ENCODE measurements at places on chromosomes 6 and 20.

GRCh38 chr20:43767686-43768474 lies 41.1 kb upstream of the GTSF1L start:
- DNase-seq, result peak; percentile 25

DNA sequence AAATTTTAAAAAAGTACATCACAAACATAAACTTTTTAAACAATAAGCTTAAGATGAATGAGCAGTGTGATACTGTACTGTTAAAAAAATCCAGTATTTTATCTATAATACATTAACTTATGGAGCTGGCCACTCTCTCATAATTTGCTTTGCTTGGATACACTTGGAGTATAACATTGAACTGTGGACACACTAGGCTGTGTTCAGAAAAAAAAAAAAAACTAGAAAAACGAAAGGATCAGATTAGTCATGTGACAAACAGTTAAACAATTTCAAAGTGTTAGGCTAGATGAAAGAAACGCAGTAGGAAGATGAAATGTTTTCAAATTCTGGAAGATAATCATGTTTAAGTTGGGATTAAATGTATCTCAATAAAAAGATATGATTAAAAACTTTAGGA lies 220.0 kb downstream of the GRIK2 start:
- no peak for DNase-seq

- no peak for DNase-seq
These were observed 26.5 kb downstream of the DAAM2 start for GRCh38 chr6:39818695-39819094.

DNA sequence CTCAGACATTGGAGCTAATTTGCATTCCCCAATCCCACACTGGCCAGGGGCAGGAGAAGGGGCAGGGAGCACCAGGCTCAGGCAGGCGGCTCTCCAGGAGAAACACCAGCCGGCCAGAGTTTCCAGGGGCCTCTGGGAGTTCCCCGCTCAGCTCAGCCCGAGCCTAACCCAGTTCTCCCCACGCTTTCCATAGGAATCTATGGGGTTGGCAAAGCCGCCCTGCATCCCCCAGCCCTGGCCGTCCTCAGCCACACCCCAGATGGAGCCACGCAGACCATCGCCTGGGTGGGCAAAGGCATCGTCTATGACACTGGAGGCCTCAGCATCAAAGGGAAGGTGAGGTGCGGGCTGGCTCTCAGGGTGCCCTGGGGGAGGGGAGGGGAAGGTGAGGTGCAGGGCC lies 8.2 kb downstream of the NPEPL1 start:
- DNase-seq, result no peak

- peak; percentile 77 for DNase-seq
These were observed 97.1 kb upstream of the CEP85L start for GRCh38 chr6:118748311-118749062.

DNA sequence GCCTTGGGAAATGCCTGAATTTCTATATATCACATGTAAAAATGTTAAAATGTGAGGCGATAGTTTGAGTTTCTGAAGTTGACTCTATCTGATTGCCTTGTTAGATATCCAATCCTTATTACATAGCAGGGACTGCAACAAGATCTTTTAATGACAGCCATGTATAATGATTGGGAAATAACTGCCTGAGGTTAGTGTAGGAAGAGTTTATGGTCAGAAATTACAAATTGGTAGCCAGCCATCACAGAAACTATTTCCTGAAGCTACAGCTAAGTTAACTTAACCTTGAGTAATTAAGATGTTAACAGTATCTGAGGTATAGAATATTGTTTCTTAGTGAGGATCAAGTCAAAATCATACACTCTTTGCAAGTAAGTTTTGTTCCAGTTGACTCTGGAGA lies 41.0 kb downstream of the AKIRIN2 start:
- DNase-seq, result no peak

- DNase-seq, result peak; percentile 55
These were observed 27.7 kb downstream of the ALDH5A1 start for GRCh38 chr6:24522228-24523176.

- no peak for DNase-seq
These were observed 29.7 kb upstream of the AFDN start for GRCh38 chr6:167797011-167797471.

All from Daoy (cell line).